ENCODE measurements at places on chromosomes 11 and 22.
A peak's percentile ranks its signal among the peaks of the same experiment; 100 is the strongest.

- DNase-seq: no peak
Measured at GRCh38 chr11:8086571-8086970, 5.6 kb downstream of the TUB start.

DNA sequence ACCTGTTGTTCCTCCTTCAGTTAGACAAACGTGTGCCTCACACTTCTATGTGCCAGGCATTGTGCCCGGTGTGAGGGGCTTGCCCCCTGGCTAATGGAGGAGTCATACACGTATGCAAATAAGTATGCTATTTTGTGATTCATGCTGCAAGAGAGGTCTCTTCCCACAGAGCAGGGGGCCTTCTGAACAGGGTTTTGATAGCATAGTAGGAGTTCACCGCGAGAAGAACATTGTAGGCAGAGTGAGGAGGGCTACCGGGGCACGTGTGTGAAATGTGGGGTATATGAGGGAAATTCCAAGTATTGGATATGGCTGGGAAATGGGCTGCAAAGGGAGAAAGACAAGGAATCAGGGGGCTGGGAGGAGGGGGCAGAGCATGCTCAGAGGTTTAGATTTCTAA, 84.5 kb downstream of the NECTIN1 start:
- DNase-seq: no peak

- DNase-seq: no peak
Measured at GRCh38 chr11:130066338-130066737, 3.4 kb upstream of the APLP2 start.

GRCh38 chr22:23894710-23895598, 771 bp downstream of the MIF start:
- DNase-seq: peak; percentile 24

- DNase-seq: no peak
Measured at GRCh38 chr11:74638869-74639268, 46.5 kb downstream of the POLD3 start.

- DNase-seq: no peak
Measured at GRCh38 chr11:24389575-24389974, 107.3 kb upstream of the LUZP2 start.
